ENCODE measurements at places on chromosomes 11 and 22. TPM values are rescaled to one million over a fixed set of nuclear protein-coding genes. Genes with fewer than 3 reads are reported as not detected.

DEUP1 gene
- polyA plus RNA-seq: not detected

ABTB2 gene
- polyA plus RNA-seq: 4.9 TPM

FAM118B gene
- 19.5 TPM for polyA plus RNA-seq

TREH gene
- not detected for polyA plus RNA-seq

FAR1 gene
- polyA plus RNA-seq: 38.8 TPM

RHOD gene
- not detected for polyA plus RNA-seq

C22orf39 gene
- polyA plus RNA-seq: 22.2 TPM

KCNJ1 gene
- polyA plus RNA-seq: not detected

KDM4E gene
- polyA plus RNA-seq: not detected

SCGB1A1 gene
- polyA plus RNA-seq: not detected

NPAS4 gene
- polyA plus RNA-seq: 0.03 TPM

All from SK-N-SH (cell line).